ENCODE measurements at places on chromosomes 5 and 9.

GRCh38 chr5:66863243-66864170 is 267.3 kb downstream of the MAST4 start:
- no peak for DNase-seq

- peak; percentile 70 for DNase-seq
Measured at GRCh38 chr5:14204785-14205321, 61.7 kb downstream of the TRIO start.

DNA sequence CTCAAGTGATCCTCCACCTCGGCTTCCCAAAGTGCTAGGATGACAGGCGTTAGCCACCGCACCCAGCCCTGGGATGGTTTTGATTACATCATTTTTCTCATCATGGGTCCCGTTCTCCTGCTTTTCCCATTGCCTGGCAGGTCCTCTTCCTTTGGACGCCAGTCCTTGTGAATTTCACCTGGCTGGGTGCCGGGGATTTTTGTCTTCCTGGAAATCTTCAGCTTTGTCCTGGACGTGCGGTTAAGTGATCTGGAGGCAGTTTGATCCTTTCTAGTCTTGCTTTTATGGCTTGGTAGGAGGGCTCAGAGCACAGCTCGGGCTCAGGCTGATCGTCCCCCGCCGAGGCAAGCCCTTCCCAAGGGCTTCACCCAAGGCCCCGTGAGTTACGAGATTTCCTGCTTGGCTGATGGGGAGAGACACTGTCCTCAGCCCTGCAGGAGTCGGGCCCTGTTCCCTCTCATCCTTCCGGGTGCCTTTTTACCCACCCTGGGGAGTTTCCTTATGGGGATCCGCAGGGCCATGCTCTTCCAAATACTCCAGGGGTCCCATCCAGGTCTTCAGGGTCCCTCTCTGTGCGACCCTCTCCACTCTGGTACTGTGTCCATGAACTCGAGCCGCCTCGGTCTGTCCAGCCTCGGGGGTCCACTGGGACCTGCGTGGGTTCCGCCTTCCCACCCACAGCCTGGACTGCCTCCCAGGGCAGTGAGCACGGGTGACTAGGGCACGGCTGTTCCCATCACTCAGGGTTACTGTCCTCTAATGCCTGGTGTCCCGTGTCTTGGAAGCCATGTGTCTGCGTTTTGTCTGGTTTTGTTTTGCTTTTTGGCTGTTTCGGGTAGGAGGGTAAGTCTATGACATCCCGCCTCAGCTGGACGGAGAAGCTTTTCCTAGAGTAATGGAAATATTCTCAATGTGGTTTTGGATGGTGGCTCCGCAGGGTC is 22.3 kb upstream of the EGFL7 start:
- no peak for DNase-seq

DNA sequence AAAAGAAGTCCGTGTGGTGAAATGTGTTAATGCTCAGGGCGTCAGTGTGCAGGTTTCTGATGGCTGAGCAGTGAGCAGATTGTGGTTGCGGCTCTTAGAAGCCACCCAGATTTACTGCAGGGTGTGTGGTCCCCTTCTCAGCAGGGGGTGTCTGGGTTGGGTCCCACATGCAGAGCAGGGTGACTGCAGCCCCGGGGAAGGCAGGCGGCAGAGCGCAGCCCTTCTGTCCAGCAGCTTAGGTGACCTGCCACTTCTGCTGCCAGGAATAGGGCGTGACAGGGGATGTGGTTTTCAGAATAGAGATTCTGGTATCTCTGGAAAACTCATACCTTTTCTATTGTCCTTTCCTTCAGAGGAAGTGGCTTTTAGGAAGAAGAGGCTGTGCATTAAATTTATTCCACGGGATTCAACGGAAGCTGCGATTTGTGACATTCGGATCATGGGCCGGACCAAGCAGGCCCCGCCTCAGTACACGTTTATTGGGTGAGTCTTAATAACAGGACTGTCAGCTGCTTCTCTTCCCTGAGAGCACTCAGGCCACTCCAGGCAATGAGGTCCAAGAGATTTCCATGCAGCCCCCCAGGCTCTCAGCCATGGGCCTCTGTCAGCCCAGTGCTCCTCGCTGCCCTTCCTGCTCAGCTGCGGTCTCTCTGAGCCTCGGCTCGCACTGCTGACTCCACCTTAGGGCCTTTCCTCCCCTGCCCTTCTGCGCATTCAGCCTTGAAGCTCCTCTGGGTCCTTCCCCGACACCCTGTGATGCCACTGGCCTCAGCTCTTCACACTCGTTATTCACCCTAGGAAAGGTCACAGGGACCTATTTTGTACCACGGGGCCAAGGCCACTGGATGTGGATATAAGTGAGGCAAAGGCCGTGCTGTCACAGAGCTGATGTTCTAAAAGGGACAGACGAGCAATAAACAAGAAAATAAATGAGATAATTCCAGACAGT is 65.4 kb downstream of the MVB12B start:
- DNase-seq, result no peak

DNA sequence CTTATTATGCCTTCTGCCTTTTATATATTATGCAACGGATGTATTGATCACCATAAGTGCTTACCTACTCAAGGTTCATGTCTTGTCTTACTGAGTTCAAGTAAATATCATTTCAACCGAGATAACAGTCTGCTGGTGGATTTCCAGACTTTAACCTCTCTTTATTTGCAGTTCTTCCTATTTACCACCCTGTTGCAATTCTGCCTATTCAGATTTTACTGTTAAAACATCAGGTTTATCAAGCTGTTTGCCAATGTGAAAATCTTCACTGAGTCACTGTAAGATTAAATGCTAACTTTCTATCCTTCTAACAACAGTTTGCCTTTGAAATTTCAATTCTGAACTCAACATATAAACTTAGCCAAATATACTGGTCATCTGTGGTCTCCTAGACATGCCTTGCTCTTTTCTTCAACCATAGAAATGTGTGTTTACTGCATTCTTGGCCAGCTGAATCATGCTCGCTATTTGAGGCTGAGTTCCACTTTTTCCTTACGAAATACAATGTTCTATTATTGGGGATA is 471.7 kb upstream of the RORB start:
- DNase-seq, result peak; percentile 0

DNA sequence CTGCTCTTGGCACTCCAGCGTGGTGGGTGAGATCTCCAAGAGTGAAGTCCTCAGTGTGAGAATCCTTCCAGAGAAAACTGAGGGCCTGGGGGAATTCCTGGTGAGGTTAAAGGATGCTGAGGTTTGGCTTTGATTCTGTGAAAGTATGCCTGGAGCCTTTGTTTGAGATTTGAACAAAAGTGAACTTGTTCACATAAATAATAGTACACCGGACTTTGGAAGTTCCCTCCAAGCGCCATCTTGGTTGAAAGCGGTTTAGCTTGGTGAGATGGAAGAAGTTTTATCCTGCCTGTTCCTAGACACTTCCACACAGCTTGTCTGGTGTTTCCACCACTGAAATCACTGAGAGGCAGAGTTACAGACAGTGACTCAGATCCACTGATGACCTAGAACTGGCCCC is 286.4 kb downstream of the NTRK2 start:
- no peak for DNase-seq

All from HFFc6 (cell line).